ENCODE measurements at places on chromosomes 7 and 10.
A peak's percentile ranks its signal among the peaks of the same experiment; 100 is the strongest.

DNA sequence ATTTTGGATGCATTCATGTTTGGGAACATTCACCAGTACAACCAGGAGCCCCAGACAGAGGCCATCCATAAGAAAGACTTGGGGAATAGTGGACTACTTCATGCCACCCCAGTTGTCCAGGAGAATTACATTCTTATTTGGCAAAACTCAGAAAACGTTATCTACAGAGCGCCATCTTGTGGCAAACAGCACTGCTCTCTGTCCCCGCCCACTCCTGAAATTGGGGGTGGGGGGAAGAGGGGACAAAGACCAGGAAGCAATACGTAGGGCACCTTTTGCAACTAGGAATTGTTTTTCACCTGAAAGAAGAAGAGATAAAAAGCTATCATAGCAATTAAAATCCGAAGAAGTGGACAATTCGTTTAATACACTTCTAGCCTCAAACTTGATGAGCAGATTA lies 134.6 kb upstream of the MGMT start:
- no peak overlapping the region for H3K27ac ChIP-seq
- H3K4me1 ChIP-seq: peaks cover 4% of the 10 kb centered on the region
- DNase-seq: no peak

DNA sequence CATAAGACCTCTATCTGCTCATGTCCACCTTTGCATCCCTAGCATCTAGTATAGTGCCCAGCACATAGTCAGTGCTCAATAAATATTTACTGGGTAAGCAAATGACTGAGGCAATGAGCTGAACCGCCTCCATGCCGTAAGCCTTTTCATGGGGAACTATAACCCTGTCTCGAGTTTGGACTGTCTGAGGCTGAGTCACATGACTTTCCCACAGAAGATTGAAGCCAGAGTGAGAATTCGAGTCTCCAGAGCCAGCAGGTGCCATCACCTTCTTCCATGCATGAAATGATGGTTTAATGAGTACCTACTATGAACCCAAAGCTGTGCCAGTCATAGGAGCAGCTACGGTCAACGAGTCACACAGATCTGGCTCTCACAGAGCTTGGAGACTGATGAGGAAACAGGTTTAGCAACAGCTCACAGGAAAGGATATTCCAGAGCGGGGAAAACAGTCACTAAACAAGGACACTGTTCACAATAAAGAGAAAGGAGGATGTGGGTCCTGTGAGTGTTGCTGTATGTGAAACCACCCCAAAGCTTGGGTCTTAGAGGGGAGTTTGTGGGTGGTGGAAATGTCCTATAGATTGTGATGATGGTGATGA lies 75.2 kb downstream of the TEX36 start:
- no peak overlapping the region for H3K27ac ChIP-seq
- H3K4me3 ChIP-seq: no peak overlapping the region
- no peak for DNase-seq

DNA sequence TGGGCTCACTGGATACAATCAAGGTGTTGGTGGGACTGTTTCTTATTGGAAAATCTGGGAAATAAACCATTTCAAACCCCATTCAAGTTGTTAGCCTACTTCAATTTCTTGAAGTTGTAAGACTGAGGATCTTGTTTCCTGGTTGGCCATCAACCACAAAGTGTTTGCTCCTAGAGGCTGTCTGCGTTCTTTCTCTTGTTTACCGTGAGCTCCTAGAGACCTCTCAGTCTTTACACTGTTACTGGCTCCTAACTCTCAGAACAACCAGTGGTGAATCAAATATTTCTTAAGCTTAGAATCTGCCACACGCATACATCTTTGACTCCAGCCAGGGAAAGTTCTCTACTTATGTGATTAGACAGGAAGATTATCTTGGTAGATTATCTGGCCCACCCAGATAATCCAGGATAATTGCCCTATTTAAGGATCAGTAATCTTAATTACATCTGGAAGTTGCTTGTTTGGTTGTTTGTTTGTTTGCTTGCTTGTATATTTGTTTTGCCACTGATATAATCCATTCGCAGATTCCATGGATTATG lies 798.7 kb downstream of the IPMK start:
- H3K4me1 ChIP-seq: no peaks in the 10 kb centered on the region
- H3K27me3 ChIP-seq: no peaks in the 10 kb centered on the region
- H3K4me3 ChIP-seq: no peak overlapping the region
- DNase-seq: no peak

- no peak for DNase-seq
- no peak overlapping the region for H3K4me3 ChIP-seq
Observed at GRCh38 chr7:42212541-42213090, 24.4 kb downstream of the GLI3 start.

DNA sequence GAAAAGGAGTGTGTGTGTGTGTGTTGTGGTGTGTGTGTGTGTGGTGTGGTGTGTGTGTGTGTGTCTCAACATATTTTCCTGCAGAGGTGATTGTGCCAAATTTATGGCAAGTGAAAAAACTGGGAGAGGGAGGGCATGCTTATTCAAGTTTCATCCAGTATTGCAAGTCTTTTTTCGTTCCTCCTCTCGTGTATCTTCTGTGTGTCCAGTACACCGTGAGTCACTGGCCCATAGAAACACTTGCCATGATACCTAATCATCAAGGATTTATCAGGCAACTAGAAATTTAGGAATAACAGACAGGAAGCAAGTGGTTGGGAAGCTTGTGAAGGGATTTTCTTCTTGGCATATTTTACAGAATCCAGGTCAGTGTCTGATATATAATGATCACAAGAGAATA lies 820.5 kb downstream of the GATA3 start:
- H3K36me3 ChIP-seq: no peaks in the 10 kb centered on the region
- H3K27me3 ChIP-seq: no peaks in the 10 kb centered on the region
- no peak for DNase-seq
- no peak overlapping the region for H3K4me3 ChIP-seq
- no peaks in the 10 kb centered on the region for H3K4me1 ChIP-seq

GRCh38 chr7:6536262-6537260 lies 14.7 kb downstream of the GRID2IP start:
- H3K27me3 ChIP-seq: peaks cover 26% of the 10 kb centered on the region
- peaks cover 15% of the 10 kb centered on the region for H3K4me1 ChIP-seq
- no peaks in the 10 kb centered on the region for H3K36me3 ChIP-seq
- no peak overlapping the region for H3K27ac ChIP-seq

DNA sequence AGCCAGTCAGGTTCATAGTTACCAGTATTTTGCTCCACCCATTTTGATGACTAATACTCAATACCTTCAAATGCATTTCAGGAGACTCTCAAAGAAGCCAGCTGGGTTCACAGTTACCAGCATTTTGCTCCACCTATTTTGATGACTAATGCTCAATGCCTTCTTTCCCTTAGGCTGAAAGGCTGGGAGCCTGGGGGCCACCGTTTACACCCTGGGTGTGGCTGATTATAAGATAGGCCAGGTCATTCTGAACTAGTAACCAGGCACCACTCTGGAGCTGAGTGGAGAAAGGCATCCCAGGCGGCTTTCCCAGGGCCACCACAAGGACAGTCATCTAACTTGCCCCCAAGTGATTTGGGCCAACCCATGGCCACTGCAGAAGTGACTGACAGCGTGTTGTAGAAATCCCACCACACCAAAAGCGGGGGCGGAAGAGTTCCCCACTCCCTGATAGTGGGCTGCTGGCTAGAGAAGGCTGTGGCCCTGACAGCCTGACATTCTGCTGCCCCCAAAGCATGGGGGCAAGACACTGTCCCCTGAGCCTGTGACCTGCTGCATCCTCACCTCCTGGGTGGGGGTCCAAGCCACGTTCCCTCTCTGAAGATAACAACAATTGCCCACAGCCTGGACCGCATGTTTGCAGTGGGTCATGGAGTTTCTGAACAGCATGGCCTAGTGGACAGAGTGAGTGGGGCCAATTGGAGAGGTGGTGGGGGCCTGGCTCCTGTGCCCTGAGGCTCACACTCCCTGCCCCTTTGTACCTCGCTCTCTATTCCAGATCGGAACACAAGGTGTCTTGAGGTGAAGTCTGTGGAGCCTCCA lies 23.0 kb upstream of the ZNF488 start:
- H3K4me3 ChIP-seq: no peak overlapping the region
- no peaks in the 10 kb centered on the region for H3K36me3 ChIP-seq
- H3K27me3 ChIP-seq: no peaks in the 10 kb centered on the region
- no peak overlapping the region for H3K27ac ChIP-seq
- no peak for DNase-seq

- H3K4me1 ChIP-seq: peaks cover 26% of the 10 kb centered on the region
- no peaks in the 10 kb centered on the region for H3K27me3 ChIP-seq
- H3K4me3 ChIP-seq: no peak overlapping the region
- peaks cover 7% of the 10 kb centered on the region for H3K36me3 ChIP-seq
- H3K27ac ChIP-seq: no peak overlapping the region
Observed at GRCh38 chr10:121519901-121520493, 78.2 kb downstream of the FGFR2 start.

GRCh38 chr10:80718024-80718423 lies 180.3 kb downstream of the SH2D4B start:
- no peaks in the 10 kb centered on the region for H3K4me1 ChIP-seq
- no peaks in the 10 kb centered on the region for H3K27me3 ChIP-seq
- H3K4me3 ChIP-seq: no peak overlapping the region

- no peak overlapping the region for H3K27ac ChIP-seq
- H3K4me1 ChIP-seq: no peaks in the 10 kb centered on the region
- H3K36me3 ChIP-seq: no peaks in the 10 kb centered on the region
- no peak for DNase-seq
- no peak overlapping the region for H3K4me3 ChIP-seq
Observed at GRCh38 chr7:154644366-154644765, 358.6 kb downstream of the PAXIP1 start.

- no peak overlapping the region for H3K27ac ChIP-seq
- H3K27me3 ChIP-seq: no peaks in the 10 kb centered on the region
- no peak overlapping the region for H3K4me3 ChIP-seq
- H3K36me3 ChIP-seq: peaks cover 4% of the 10 kb centered on the region
Observed at GRCh38 chr10:77090381-77091356, 546.9 kb downstream of the KCNMA1 start.

DNA sequence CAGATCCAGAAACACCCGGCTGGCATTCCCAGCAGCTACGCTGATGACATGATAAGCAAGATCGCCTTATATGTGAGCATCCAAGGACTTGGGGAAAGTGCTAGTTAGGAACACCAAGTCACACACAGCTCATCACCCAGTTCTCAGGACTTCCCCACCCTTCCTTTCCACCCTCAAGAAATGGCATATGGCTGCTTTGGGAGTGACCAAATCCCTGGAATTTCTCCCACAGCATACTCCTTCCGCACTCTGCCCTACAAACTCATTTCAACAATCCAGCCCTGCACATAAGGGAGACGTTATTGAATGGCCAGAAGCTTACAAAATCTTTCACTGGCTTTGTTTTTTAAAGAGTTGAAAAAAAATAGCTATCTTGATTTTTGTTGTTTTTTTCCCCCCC lies 4.2 kb downstream of the ITIH5 start:
- no peak overlapping the region for H3K27ac ChIP-seq
- H3K4me3 ChIP-seq: no peak overlapping the region
- no peak for DNase-seq

DNA sequence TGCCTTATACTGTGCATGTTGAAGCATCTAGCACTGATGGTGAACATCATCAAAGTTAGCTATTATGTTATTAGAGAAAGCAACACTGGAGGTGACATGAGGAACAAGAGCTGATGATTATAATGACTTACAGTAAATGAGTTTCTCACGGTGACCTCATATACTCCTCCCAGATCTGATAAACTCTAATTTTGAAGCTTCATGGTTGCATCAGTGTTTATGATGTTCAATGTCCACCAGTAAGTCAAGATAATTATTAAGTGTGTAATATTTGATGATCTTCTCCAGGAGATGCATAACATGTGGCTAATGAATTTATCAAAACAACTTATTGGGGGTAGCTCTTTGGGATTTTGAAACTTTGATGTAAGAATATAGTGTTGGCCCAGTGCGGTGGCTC lies 27.5 kb downstream of the MGAM2 start:
- H3K4me1 ChIP-seq: no peaks in the 10 kb centered on the region
- DNase-seq: no peak
- H3K36me3 ChIP-seq: no peaks in the 10 kb centered on the region

- no peak for DNase-seq
- H3K27me3 ChIP-seq: no peaks in the 10 kb centered on the region
- H3K4me3 ChIP-seq: no peak overlapping the region
- H3K36me3 ChIP-seq: no peaks in the 10 kb centered on the region
- no peaks in the 10 kb centered on the region for H3K4me1 ChIP-seq
- H3K27ac ChIP-seq: no peak overlapping the region
Observed at GRCh38 chr7:20113427-20114027, 103.7 kb downstream of the MACC1 start.

DNA sequence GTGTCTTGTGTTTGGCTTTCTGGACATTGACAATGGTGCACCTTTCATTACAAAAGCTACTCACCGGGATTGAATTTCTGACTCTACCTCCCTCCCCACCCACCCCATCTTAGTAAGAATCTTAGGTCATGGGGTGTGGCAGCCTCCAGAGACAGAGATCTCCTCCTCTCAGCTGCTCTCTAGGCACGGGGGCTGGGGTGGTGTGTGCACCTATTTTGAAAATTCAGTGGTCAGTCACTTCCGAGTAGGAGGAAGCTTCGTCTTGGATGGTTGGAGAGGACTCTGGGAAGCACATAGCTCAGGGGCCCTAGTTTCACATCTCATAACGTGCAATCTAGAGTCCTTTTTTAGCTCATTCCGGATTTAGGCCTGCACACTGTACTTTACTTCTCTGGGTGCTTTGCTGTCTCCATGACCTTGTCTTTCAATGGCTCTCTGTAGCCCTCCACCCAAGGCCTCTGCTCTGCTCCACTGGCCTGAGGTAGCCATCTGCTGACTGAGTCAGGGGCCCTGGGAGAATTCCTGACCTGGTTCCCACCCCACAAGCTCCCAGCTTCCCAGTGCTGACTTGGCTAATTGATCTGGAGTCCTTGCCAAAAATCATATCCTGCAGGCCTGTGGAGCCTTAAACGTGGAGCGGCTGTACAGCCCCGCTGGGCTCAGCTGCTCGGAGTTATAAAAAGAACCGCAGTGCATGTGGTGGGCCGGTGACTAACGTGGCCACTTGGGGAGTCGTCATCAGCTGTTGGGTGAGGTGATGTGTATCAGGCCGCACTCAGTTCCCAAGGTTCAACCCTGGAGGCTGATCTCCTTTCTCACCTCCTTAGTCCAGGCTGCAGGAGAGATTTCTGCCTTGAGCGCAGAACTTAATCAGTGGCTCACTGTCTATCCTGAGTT lies 19.3 kb upstream of the ADAMTS14 start:
- DNase-seq: no peak
- no peak overlapping the region for H3K4me3 ChIP-seq
- H3K36me3 ChIP-seq: no peaks in the 10 kb centered on the region
- no peaks in the 10 kb centered on the region for H3K27me3 ChIP-seq
- peak overlapping the region; percentile 51 for H3K27ac ChIP-seq
- no peaks in the 10 kb centered on the region for H3K4me1 ChIP-seq

Measured in spinal cord (tissue), 10 donors.